ENCODE measurements at places on chromosomes 16 and 17.

DNA sequence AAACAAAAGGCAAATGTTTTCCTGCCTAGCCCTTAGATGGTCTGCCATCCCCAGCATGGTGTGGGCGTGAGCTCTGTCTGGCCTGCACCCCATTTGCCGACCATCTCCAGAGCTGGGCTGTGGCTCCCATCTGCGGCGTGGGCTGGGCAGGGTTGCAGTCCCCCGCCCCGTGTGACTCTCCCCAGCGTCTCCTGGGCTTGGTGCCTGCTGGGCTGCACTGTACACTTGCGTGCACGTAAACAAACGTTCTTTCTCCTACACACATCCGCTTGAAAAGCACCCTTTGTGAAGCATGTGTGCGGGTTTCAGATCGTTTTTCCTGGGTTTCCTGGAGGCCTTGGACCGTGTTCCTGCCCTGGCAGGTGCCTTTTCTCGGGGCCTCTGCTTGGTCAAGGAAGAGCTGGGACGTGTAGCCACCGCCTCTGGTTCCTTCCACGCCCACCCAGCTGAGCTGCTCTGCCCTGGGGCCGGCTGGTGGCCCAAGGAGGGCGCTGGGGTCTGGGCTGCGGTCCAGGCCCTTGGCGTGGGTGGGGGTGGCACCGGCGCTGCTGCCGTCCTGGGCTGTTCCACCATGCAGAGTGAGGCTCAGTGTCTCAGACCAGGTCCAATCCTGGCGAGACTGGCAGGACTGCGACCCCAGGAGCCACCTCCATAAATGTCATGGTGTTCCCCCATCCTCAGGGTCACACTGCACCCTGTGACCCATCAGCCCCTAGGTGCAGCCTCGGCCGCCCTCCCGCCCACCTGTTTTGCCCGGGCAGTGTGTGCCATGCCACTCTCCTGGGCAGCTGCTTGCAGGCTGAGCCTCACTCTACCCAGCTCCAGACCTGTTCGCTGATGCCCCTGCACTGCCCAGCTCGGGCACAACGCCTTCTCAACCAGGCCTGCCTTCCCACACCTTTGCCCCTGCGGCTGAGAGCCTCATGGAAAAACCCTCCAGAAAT, 9.9 kb upstream of the BAIAP3 start:
- peak; percentile 70 for DNase-seq

- DNase-seq: no peak
These were observed 201.7 kb upstream of the PSMD7 start for GRCh38 chr16:74094962-74095361.

- DNase-seq: no peak
These were observed 184.3 kb upstream of the CACNG3 start for GRCh38 chr16:24071666-24072360.

GRCh38 chr17:79789943-79790804, 6.7 kb downstream of the CBX8 start:
- no peak for DNase-seq

DNA sequence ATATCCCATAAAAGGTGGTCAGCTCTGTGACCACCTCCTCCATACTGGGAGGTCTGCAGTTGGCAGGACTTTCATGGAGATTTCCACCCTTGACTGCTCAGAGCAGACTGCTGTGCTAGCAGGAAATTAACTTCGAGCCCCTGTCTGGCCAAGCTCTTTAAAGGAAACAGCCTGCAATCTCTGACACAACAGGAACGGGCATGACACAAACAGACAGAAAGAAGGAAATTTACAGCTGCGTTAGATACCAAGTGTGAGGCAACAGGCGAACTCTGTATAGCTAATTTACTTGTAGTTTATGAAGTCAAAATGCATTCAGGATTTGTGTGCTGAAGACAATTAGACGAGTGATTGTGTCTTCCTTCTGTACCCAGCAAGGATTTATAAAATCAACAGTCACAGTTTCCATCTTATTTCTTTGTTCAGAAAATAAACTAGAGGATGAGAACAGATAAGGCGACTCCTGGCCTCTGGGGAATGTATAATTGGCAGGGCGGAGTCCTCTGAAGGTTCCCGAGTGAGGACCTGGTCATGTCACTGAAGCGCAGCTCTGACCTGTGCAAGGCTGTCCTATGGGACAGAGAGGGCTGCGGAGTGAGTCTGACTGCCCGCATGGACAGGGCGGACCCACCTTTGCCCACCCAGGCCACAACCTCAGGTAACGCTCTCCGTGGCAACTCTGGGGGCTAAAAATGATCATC, 16.1 kb downstream of the WIPI1 start:
- DNase-seq: peak; percentile 38
